ENCODE measurements at places on chromosomes 5 and 9.

GRCh38 chr5:13629218-13629617 lies 315.3 kb downstream of the DNAH5 start:
- no peak for DNase-seq

DNA sequence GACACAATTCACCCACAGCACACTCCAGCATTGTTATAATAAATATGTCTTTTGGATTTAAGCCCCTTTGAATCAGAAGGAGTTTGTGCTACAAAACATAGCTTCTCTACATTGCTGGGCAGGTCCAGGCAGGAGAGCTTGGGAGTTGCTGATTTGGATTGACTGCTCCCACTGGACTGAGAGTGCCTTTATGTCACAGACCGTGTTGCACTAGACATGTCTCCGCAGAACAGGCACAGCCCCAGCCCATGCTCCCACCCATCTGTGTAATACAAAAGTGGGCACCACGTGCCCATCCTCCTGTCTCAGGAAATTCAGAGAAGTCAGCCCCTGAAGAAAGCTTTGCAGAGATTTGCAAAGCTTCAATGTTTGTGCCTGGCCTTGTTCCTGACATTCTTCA lies 117.1 kb downstream of the MED10 start:
- no peak for DNase-seq

DNA sequence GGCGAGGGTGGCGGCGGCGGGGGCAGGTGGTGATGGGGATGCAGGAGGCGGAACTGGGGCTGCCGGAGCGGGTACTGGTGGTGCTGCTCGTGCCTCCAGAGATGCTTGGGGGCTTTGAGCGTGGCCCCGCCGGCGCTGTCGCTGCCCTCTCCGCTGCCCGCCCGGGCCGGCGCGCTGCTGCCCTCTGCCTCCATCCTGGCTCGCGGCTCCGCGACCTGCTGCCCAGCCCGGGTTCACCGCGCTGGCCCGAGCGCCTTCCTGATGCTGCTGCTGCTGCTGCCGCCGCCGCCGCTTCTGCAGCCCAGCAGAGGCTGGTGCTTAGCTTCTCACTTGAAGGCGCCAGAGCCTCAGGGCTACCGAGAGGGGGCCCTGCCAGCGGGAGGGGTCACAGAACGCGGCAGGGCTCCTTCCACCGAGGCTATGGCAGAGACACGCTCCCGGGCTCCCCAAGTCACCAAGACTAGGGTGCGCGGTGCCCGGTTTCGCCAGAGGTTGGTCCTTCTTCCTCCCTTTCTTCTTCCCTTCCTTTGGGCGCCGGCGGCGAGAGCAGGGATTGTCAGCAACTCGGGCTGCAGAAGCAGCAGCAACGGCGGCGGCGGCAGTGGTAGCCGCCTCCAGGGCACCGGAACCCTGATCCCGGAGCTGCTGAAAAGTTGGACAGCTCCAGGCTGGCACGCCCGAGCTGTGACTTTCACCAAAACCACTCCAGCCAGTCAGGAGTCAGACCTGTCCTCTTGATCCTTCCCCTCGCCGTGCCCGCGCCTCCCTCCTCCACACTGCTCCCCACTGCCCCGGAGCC lies at the start of gene PDE4D:
Gene PDE4D, minus strand, starts transcription at position 298 of the 799 bp plus-strand sequence.
- DNase-seq = no peak

DNA sequence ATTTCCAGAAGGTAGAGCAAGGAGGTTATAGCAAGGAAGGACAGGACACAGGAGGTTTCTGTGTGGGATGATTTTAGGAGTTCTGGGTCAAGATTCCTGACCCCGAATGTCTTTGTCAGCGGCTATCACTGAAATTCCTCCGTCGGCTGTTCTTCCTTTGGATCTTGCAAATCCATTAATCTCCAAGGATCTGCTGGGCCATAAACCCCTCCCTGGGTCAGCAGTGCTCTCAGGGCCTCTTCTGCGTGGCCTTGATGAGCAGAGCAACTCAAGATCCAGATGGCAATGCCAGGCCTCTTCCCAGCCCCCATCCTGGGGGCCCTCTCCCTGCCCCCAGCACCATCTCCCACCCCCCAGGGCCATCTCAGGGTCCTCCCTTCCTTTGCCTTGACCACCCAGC lies 16.3 kb upstream of the COL27A1 start:
- no peak for DNase-seq

- DNase-seq = no peak
Observed at GRCh38 chr9:135994501-135995192, 33.5 kb upstream of the UBAC1 start.

- DNase-seq = no peak
Observed at GRCh38 chr9:1294641-1295258, 244.6 kb downstream of the DMRT2 start.

DNA sequence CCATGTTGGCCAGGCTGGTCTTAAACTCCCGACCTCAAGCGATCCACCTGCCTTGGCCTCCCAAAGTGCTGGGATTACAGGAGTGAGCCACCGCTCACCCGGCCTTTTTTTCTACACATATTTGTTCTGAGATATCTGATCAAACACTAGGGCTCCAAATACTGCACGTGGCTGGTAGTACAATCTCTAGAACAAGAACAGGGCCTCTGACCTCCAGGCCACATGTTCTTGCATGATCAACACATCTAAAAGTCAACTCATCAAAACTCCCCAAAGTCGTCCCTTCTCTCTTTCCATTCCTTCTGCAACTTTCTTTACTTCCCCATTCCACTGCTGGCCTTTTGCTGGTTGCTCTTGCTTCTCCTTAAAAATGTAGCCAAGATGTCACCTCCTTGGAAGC lies 113.3 kb upstream of the LHFPL2 start:
- DNase-seq = no peak

DNA sequence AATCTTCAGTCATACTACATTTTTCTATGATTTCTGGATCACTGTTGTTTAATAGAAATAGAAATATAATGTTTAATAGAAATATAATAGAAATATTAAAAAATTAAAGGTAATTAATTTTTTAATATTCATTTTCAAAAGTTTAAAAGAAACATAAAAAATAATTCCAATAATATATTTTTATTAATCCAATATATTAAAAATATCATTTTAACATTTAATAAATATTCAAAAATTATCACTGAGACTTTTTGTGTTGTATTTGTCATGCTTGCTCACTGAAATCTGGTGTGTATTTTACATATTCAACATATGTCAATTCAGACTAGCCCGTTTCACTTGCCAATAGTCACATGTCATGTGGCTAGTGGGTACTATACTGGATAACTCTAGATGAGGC lies 80.6 kb upstream of the SLCO6A1 start:
- DNase-seq = no peak

- DNase-seq = no peak
Observed at GRCh38 chr5:6711409-6712141, 1.7 kb upstream of the TENT4A start.

GRCh38 chr5:176797456-176798050 lies 12.8 kb upstream of the UNC5A start:
- no peak for DNase-seq

DNA sequence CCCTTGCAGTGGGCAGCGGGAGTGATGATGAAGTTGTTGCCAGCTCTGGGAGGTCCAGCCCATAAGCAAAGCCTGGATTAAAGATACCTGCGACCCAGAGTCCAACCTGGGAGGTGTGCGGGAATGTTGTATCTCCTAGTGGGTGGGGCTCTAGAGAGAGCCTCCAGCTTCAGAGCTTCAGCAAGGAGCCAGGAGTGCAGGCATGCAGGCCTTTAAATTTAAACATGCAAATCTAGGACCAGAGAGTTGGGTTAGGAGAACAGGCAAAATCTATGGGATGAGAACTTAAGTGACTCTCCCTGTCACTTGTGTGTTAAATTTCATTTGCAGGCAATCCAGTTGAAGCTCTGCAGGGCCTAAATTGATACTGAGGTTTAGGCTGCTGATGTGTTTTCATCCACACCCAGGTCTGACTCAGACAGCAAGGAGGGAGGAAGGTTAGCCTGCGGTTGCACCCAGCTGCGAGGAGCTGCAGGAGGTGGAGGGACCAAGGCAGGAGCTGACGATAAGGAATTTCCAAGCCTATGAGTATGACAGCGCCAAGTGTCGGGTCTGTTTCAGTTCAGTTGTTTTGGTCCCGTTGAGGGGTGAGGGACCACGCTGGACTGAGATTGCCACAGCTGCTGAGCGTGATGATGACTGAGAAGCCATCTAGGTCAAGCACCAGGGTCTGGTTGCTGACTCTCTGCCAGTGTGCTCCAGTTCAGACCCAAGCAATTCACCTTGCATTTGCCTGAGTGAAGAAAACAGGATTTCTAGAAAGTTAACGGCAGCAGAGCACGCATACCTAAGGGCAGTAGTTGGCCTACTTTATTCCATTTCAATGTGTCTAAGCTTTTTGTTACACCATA lies 243.0 kb downstream of the ICE1 start:
- peak; percentile 42 for DNase-seq

DNA sequence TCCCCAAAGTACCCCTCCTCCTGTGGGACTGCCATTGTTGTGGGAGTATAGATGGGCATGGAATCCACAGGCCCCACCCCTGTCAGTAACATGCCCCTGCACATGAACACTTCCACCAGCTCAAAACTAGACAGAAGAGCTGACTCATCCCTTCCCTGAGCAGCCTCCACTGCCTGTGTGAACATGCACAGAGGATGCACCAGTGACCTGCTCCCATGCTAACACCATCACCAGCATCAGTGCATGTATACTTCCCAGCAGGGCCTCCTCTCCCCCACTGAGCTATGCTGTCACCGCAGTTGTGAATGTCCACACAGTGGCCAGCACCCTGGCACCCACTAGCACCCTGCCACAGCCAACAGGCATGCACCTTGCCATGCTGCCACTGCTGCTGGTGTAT lies 939.8 kb downstream of the EFNA5 start:
- DNase-seq = no peak

GRCh38 chr5:141954194-141954593 lies 3.8 kb downstream of the PCDH12 start:
- no peak for DNase-seq

- DNase-seq = no peak
Observed at GRCh38 chr5:150637245-150638052, 3.0 kb upstream of the SYNPO start.

- no peak for DNase-seq
Observed at GRCh38 chr5:33363537-33363936, 77.2 kb upstream of the TARS1 start.

- no peak for DNase-seq
Observed at GRCh38 chr9:122015170-122015821, 77.8 kb downstream of the TTLL11 start.

DNA sequence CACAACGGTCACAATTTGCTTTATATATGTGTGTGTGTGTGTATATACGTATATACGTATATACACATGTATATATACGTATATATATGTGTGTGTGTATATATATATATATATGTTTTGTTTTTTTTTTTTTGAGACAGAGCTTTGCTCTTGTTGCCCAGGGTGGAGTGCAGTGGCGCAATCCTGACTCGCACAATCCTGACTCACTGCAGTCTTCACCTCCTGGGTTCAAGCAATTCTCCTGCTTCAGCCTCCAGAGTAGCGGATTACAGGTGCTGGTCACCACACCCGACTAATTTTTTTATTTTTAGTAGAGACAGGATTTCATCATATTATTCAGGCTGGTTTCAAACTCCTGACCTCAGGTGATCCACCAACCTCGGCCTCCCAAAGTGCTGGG lies 3.1 kb downstream of the RNF38 start:
- no peak for DNase-seq

- DNase-seq = no peak
Observed at GRCh38 chr5:100828071-100828897, 74.8 kb downstream of the ST8SIA4 start.

DNA sequence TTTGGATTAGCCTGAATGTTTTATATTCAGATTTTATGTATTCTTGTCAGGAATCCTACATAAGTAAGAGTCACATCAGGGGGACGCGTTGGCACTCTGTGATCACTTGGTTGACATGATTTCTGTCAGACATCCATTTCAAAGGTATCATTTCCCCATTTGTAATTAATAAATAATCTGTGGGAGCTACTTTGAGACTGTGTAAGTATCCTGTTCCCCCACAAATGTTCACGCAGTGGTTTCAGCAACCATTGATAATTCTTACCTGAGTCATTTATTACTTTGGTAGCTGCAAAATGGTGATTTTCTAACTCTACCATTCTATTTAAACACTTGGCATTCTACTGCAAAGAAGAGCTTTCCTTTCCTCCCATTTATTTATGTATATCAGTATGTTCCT lies 56.9 kb upstream of the TBC1D2 start:
- no peak for DNase-seq

- peak; percentile 97 for DNase-seq
Observed at GRCh38 chr5:134125039-134126015, 10.8 kb downstream of the TCF7 start.

GRCh38 chr9:13863112-13863511 lies 450.8 kb downstream of the NFIB start:
- DNase-seq = no peak

DNA sequence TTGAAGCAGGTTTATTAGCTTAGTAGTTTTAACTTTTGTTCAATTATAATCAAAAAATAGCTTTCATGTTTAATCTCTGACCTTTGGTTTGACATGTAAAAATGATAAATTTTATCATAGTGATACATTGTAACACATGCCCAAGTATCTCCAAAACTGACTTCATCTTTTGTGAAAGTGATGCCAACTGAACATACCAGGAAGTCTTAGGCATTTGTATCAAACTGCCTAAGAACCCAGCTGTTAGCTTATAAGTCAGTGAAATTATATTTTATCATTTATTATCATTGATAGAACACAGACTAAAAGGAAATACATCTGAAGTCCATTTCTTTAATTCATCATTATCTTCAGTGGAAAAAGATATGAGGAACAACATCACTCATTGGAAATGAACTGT lies 39.1 kb downstream of the NIPBL start:
- DNase-seq = no peak

GRCh38 chr5:179819296-179820126 lies 1.2 kb upstream of the SQSTM1 start:
- peak; percentile 54 for DNase-seq

- no peak for DNase-seq
Observed at GRCh38 chr5:147852365-147852764, 20.9 kb upstream of the SPINK1 start.

GRCh38 chr9:91253488-91253887 lies 108.2 kb downstream of the AUH start:
- no peak for DNase-seq

DNA sequence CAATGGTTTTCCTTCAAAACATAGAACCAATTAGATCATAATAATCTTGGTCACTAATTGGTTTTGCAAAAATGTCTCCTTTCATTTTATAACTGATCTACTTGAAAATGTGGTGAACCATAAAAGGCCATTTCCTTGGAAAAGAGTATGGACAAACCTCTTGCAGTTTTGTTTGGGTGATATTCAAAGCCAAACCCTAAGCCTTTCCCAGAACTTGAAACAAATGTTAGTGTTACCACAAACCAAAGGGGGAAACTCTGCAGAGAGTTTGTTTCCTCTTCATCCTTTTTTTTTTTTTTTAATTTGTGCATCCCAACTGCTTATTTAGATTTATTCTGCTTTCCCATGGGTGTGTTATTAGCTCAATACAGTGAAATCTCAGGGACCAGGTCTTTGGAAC lies 204.4 kb upstream of the ADAMTSL1 start:
- DNase-seq = no peak

DNA sequence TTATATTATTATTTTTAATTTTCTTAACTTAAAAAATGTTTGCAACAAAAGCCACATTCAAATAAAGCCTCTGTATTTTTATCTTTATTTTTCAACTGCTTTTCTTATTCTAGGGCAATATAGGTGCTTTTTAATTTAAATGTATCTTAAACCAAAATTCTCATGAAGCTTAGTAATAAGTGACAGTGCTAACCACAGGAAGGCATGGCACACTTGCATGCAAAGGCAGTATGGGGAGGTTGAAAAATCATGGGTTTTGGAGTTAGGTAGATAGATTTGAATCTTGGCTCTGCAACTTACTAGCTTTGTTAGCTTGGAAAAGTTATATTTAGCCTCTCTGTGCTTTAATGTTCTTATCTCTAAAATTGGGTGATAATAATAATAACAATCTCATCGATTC lies 458.0 kb downstream of the DMAC1 start:
- DNase-seq = no peak

- no peak for DNase-seq
Observed at GRCh38 chr5:56202483-56202882, 30.6 kb downstream of the ANKRD55 start.

Data from GOT3 (cell line).